Stimulated activated CD8-positive, alpha-beta memory T cell treated with anti-CD3 and anti-CD28 coated beads, Interleukin-7, amount 100 ng/mL, for 1 hour (primary cell): ENCODE measurements at places on chromosomes 4 and X.
A peak's percentile ranks its signal among the peaks of the same experiment; 100 is the strongest.

GRCh38 chrX:129726307-129727111 lies 12.3 kb upstream of the XPNPEP2 start:
- no peak for DNase-seq

DNA sequence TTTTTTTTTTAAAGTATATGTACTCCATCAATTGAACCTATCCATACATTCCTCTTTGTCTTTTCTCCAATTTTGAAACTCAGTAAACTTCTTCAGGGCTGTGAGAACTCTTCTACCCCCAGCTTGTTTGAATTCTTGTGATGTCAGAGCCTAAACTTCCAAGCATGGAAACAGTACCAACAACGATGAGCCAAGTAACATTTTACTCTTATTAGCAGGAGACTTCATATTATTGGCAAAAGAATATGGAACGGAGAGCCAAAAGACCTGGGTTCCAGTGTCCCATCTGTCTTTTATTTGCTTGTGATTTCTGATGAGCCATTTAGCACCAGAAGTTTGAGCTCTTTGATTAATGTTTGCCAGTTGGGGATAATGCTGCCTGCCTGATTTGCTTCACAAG lies 5.3 kb downstream of the DIAPH2 start:
- DNase-seq: no peak

DNA sequence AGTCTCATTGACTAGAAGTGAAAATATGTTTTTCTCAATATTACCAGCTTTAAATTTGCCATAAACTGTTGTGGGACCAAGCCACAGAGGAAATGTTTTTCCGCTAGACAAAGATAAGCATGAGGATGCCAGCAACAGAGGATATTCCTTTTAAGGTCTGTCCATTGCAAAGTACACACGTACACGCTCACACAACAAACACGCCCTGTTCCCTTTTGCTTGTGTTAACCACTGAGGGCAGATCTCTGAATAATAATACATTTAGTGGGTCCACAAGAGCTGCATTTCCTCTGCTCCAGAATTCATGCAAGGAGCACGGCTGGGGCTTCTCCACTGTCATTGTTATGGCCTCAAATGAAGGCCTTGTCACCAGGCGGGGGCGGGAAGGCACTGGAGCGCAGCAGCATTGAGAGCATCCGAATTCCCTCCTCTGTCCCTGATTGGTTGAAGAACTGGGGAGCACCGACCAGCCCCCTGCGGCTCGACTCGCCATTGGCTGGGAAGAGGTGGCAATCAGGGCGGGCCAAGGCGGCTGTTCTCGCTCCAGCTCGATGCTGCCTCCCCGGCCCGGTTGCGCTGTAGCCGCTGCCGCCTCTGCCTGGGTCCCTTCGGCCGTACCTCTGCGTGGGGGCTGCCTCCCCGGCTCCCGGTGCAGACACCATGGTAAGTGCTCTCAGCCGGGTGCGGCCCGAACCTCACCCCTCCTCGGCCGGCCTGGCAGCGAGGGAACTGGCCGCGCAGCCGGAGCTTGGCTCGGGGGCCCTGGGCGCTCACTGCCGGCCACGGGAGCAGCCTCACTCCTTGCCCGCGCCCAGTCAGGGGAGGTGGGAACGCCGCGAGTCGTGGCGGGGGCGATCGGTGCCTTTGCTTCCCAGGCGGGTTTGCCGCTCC lies at the start of gene GUCY1B1:
Gene GUCY1B1 (plus strand): TSS at position 541 of the 891 bp plus-strand sequence. CDS start 120 bp downstream, at position 661.
- DNase-seq: peak; percentile 44

DNA sequence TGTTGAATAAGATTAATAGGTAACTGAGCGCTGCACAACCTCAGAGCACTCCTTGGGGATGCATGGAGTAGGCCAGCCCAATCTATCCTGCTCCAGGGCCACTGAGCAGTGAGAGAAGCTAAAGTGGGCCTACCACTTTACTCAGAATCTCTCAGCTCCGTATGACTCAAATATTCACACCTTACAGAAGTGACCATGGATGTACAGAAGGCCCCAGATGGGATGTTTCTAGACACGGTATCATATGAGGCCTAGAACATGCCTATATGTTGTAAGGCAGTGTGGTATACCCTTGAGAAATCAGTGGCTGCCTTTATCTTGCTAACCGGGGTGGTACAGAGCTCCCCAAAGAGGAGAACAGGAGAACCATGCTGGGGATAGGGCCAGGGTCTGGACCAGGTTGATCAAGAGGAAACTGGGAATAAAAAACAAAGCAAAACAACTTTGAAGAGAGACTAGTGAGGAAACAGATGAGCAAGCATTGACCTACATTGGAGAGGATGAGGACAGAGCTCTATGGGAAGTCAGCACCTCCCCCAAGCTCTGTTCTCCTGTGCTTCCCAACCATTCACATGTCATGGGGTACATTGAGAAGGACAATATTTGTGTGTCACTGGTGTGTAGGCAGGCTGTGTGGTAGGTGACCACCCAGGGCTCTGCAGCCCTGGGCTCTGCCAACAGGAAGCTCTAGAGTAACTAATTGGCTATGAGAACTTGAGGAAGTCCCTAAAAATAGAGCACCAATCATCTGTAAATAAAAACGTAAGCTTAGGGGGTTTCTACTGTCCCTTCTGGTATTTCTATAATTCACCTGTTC lies 31.4 kb downstream of the HOPX start:
- no peak for DNase-seq

DNA sequence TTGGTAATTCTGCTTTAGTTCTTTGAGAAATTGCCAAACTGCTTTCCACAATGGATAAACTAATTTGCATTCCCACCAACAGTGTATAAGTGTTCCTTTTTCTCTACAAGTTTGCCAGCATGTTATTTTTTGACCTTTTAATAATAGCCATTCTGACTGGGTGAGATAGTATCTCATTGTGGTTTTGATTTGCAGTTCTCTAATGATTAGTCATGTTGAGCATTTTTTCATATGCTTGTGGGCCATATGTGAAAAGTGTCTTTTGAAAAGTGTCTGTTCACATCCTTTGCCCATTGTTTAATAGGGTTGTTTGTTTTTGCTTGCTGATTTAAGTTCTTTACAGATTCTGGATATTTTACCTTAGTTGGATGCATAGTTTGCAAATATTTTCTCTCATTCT lies 25.9 kb downstream of the ENPEP start:
- no peak for DNase-seq

- no peak for DNase-seq
Measured at GRCh38 chrX:23136816-23137215, 137.1 kb downstream of the DDX53 start.

DNA sequence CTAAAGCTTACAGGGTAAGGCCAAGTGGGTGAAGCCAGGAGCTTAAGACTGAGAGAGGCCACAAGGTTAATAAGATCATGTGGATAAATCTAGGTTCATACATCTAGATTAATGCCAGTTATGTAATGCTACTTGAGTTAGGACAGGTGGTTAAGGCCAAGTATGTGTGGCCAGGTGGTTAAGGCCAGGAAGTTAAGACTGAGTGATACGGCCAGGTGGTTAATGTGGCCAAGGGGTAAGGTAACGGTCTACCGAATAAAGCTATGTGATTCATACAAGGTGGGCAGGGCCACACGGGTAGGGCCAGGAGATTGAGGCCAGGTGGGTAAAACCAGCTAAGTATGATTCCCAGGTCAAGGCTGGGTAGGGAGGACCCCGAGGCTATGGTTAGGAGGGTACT lies 223.0 kb downstream of the TACR3 start:
- DNase-seq: no peak
